ENCODE measurements at places on chromosomes 2 and 18.

DNA sequence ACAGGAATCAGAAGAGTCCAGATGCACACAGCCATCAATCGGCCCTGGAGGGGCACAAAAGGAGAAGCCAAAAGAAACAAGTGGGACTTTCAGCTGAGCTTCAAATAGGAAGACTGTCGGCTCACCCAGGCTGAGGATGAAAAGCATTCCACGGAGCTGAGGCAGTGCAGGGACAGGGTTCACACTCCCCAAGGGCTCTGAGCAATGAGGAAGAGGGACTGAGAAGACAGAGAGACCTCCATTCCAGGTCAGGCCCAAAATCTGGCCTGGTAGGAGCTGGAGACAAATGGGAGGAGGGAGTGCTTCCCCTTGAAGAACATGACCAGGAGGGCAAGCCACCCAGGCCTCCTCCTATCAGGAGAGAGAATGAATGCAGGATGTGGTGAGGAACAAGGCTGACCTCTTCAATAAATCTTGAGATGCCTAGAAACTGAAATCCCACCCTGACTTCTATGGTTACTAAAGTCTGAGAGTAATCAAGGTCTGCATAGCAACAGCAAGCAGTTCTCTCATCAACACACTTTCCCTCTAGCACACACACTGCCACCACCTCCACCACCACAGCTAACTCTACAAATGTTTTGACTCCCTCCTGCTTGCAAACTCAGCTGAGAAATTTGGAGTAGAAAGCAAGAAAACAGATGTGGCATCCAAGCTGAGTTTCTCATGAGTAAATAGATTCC is 434.4 kb downstream of the TNS1 start:
- DNase-seq = no peak

GRCh38 chr18:62697636-62698035 is 17.7 kb upstream of the PHLPP1 start:
- DNase-seq = no peak

- DNase-seq = no peak
Observed at GRCh38 chr18:10588975-10589374, 63.1 kb downstream of the NAPG start.

- no peak for DNase-seq
Observed at GRCh38 chr2:185695711-185696235, 42.8 kb upstream of the FSIP2 start.
